ENCODE measurements at places on chromosomes 4 and X.

DNA sequence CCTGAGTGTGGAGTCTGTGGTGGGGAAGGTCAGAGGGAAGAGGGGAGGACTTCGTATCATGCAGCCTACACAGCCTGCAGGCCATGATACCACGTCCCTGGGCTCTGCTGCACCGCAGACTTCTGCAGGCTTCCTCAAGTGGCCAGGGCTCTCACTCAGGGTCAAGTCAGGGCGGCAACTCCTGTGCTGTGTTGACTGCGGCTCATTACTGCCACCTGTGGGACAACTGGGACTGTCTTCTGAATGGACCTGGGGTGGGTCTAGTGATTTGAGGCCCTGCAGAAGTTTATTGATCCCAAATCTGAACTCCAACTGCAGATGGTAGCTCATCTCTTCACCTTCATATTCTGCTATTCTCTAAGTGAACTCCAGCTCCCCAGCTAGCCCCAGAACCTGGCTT, 167.1 kb downstream of the NSUN7 start:
- DNase-seq, result peak; percentile 34

- no peak for DNase-seq
These were observed 811 bp downstream of the ANKRD50 start for GRCh38 chr4:124711471-124712371.

- DNase-seq, result no peak
These were observed 3.5 kb downstream of the ARMCX4 start for GRCh38 chrX:101488796-101489195.

DNA sequence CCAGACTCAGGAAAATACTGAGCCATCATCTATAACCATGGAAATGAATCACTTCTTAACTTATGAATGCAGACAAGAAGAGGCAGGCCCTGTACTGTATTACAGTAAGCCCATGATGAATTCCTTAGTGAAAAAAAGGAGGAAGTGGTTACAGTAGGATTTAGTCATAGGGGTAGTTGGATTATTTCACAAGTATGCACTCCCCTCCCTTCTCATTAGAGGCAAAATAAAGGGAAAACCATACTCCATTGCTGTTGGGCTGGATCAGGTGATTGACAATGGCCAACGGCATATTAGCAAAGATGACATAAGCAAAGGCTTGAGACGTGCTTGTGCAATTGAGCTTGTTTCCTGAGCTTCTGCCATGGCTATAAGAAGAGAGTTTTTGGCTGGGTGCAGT, 181.1 kb upstream of the PRPS2 start:
- DNase-seq, result no peak

- no peak for DNase-seq
These were observed 15.7 kb downstream of the FAM184B start for GRCh38 chr4:17765514-17766286.

DNA sequence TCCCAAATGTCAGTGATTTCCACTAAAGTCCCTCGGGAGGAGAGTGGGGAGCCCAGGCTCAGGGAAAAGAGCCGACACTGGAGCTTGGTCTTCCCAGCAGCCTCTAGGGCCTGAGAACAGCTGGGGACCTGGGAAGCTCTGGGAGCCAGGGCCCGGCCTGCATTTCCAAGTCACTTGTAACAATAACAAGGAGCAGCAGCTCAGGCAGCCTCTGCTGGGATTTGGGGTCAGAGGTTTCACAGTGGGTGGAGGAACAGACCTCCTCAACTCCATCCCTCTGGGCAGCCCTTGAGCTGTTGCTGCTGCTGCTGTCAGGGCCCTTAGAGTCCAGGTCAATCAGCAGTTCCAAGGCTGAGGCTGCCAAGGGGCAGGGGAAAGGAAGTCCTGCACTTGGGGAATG, 11.1 kb downstream of the STARD8 start:
- DNase-seq, result no peak

GRCh38 chr4:174099712-174100111, 183.8 kb downstream of the FBXO8 start:
- no peak for DNase-seq

DNA sequence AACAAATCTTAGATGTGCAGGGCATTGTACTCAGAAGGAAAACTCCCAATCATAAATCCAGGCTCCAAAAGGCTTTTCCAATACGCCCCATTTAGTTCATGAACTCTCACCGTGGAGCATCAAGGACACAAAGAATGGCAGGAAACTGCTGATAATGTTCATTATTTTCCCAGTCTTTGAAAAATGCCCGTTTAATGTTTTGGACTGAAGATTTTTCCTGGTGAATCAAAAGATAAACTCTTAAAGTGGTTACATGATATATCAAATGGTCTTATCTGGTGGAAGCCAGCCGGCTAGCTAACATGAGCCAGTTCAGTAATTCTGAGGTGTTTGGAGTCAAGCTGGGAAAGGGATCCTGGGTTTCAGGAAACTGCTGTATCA, 62.1 kb upstream of the AP1S2 start:
- DNase-seq, result no peak

- no peak for DNase-seq
These were observed 56.5 kb downstream of the TRIM2 start for GRCh38 chr4:153260553-153261300.

DNA sequence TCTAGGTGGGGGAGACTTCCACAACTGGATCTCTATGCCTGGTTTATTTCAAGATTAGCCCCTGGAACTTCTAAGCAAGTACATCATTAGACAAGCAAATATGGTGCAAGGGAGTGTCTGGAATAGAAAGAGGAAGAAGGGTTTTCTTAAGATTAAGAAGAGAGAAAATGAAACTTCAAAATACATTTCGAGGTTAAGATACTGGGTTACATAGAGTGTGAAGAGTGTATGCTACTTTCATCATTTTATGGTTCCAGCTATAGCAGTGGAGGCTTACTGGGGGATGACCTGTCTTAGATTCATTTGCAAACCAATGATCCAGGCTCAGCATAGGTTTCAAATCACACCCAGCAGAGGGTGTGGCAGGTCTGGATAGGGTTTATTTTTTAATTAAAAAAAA, 144.4 kb upstream of the GATB start:
- no peak for DNase-seq

GRCh38 chr4:152258391-152258790, 277.5 kb downstream of the FBXW7 start:
- DNase-seq, result no peak

- no peak for DNase-seq
These were observed 36.7 kb downstream of the DIAPH2 start for GRCh38 chrX:96721354-96721753.

DNA sequence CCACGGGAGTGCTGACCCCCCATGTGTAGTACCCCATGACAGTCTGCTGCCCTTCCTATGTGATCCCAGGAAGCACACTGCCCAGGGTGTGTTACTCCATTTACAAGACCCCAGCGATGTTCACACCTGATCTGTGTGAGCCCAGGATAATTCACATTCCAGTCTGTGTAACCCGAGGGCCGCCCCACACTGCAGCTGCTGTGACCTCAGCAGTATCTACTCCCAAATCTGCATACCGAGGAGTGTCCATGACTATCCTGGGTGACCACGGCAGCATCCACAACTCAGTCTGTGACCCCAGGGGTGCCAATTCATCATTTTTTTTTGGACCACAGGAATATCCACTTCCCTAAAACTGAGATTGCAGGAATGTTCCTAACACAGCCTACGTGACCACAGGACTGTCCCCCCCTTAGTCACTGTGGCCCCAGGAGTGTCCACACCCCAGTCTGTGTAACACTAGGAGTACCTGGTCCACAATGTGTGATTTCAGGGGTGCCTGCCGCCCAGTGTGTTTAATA, 7.8 kb upstream of the GLOD5 start:
- no peak for DNase-seq

GRCh38 chr4:110165382-110166286, 32.8 kb downstream of the ELOVL6 start:
- DNase-seq, result peak; percentile 61

DNA sequence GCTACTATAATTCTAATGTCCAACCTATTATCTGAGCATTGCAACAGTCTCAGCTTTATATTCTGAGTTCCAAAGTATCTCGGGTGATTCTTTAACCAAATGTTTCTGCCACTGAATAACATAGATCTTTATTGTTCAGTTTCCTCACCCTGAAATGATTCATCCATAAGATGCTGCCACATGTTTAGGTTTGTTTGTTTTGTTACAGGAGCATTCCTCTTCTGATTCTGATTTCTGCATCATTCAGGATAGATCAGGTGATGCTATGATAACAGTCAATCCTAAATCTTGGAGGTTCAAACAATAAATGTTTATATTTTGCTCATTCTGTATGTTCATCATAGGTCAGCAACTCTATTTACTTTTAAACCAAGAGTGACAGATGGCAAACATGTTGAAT, 927.6 kb downstream of the PCDH7 start:
- no peak for DNase-seq

DNA sequence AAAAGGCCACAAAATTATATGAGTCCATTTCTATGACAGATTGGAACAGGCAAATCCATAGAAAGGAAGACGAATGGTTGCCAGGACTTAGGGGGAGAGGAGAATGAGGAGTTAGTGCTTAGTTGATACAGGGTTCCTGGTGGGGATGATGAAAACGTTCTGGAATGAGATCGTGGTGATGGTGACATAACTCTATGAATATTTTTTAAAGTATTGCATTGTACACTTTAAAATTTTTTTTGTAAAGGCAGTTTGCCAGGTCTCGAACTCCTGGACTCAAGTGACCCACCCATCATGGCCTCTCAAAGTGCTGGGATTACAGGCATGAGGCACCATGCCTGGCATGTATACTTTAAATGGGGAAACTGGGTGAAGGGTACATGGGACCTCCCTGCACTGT, 9.9 kb upstream of the CCNQ start:
- no peak for DNase-seq

DNA sequence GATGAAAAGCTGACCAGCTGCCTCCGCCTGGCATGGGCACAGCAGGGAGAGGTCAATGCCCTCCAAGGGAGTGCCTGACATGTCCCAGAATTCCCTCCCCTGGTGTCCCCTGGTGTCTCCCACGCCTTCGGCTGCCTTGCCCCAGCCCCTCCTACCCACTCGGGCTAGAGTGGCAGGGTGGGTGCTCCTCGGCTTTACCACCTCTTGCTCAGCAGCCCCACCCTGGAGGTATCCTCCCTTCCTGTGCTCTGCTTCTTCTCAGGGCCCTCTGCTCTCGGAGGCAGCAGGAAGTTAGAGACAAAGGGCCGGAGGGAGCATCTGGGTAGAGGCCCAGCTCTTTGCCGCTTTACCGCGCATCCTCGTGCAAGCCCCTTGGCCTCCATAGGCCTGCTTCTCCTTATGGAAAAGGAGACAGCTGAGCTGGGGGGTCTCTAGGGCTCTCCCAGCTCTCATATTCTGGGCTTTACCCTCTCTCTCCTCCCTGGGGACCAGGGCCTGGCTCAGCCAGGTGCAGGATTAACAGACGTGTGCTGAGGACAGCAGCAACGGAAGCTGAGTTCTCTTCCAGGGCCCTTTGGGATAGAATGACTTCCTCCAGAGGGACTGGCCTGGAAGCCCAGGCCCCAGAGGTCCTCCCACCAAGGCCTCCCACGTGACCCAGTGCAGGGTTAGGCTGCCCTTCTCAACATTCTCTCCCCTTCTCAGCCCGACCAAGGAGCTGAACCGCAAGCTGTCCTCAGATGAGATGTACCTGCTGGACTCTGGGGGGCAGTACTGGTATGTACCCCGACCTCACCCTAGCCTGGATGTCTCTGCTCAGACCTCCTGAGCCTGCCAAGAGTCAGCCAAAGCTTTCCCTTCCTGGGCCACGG, 17.2 kb downstream of the XPNPEP2 start:
- no peak for DNase-seq

DNA sequence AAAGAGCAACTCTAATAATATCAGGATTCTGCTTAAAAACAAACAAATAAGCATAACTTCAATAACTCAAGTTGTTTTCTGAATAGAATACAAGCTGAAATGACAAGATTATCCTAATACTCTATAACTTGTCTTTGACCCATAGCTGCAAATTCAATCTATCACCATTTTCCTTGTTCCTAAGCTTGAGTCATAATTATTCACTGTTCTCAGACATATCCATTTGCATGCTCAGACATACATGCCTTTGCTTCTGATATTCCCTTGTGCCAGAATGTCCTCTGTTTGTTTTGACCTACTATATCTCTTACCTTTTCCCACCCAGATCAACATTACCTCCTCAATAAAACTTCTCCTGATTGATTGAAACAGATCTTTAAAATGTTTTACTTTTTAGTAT, 109.7 kb downstream of the SNCA start:
- DNase-seq, result no peak

GRCh38 chr4:53586121-53586816, 5.0 kb downstream of the LNX1 start:
- DNase-seq, result no peak

DNA sequence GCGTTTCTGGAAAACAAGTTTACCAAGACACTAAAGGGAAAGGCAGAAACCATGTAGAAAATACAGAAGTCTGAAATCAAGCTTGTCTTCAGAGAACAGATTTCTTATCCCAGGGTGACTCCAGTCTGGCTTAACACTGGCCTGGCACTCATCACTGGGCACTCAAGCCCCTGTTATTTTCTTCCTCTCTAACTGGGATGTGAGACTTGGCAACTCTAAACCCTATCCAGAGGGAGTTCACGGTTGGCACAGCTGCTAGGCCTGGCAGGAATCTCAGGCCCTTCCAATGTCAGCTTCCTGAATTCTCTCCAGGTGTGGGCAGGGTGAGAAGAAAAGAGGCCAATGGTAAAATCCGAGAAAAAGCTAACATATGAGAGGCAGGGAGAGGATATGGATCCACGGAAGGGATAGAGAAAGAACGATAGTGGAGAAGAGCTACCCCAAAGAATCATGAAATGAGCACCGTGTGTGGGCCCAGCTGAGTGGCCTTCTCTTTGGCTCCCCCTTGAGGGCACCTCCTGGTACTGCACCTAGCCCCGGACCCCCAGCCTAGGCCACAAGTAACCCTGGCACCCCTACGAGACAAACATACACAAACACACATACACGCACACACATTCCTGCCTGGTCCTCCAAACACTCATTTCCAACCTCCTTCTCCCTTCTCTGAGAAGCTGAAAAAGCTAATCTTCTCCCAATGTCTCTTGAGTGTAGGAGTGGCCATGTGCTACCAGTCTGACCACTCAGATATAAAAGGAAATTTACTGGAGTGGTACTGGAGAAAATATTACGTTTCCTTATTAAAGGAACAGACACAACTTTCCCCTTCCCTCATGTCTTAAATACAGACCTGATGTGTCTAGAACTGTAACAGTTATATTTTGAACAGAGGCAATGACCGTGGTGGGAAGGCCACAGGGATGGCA, 16.6 kb upstream of the PTCHD1 start:
- DNase-seq, result no peak

DNA sequence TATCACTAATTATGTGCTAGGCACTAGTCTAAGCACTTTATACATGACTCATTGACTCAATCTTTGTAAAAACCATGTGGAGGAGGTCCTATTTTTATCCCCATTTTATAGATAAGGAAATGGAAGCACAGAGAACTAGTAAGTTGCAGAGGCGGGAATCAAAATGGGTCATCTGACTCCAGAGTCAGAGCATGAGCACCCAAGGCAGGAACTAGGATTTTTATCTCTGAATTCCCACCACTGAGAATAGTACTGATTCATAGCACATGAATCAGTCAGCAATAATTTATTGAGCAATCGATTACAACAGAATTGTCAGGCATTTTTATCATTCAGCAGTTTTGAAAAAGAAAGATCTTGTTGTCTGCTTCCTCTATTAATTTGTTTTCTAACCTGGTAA, 19.3 kb downstream of the SCARB2 start:
- DNase-seq, result no peak

GRCh38 chr4:2837904-2838496, 5.6 kb upstream of the ADD1 start:
- peak; percentile 69 for DNase-seq

- no peak for DNase-seq
These were observed 956 bp downstream of the TAPT1 start for GRCh38 chr4:16225167-16225862.

- DNase-seq, result no peak
These were observed 75.2 kb upstream of the PLAC8 start for GRCh38 chr4:83189631-83190136.

All from activated CD8-positive, alpha-beta memory T cell treated with anti-CD3 and anti-CD28 coated beads, Interleukin-2, amount 50 U/mL, for 4 hours (primary cell).